ENCODE measurements at places on chromosomes 1 and 21. TPM values are rescaled to one million over a fixed set of nuclear protein-coding genes. Genes with fewer than 3 reads are reported as not detected.

Gene VANGL2
- polyA plus RNA-seq = not detected

DNA sequence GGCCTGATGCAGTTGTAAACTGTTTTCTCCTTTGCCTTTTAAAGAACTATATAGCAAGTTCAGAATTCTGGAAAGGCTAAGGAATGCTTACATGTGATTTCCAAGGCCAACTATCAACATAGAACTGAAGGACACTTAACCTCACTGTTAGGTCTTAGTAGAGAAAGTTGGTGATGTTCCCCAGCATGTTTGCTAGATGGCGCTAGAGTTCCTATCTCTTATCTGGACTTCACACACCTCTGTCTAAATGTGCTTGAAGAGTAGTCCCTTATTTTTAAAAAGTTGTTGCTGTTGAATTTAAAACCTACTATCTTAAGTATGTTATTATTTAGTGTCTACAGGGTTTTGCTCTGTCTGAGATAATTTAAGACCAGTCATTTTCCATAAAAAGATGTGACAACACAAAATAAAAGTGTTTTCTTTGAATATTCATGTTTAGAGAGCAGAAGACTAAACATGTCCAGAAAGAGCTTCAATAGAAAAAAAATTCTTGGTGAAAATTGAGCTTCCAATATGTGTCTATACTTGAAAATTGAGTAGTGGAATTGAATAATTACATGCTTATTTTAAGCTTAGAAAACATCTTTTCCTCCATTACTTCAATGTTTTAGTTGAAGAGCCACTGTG is 237.3 kb downstream of the S1PR1 start:
- DNase-seq = no peak

DNA sequence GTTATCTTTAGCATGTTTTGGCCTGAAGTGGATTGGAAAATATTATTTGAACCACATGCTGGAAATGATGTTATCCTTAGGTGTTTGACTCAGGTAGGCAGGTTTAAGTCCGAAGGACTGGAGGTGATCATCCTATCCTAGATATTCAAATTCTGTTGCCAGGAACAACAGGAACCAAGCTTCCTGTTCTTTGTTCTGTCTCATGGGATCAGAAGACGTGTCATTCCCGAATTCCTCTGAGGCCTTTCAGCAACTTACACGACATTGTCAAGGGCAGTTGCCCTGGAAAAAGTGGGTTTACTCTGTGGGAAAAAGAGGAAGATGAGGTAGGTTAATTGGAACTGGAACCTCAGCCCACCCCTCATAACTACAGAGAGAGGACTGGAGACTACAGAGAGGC is 36.6 kb downstream of the SLAMF6 start:
- no peak for DNase-seq

GRCh38 chr1:65904681-65905083 is 112.0 kb downstream of the PDE4B start:
- no peak for DNase-seq

Gene S100A12
- polyA plus RNA-seq = not detected

Gene ERICH3
- polyA plus RNA-seq = not detected

- no peak for DNase-seq
Observed at GRCh38 chr1:167791281-167792187, 69.8 kb downstream of the MPZL1 start.

Gene FAM78B
- polyA plus RNA-seq = 0.12 TPM

DNA sequence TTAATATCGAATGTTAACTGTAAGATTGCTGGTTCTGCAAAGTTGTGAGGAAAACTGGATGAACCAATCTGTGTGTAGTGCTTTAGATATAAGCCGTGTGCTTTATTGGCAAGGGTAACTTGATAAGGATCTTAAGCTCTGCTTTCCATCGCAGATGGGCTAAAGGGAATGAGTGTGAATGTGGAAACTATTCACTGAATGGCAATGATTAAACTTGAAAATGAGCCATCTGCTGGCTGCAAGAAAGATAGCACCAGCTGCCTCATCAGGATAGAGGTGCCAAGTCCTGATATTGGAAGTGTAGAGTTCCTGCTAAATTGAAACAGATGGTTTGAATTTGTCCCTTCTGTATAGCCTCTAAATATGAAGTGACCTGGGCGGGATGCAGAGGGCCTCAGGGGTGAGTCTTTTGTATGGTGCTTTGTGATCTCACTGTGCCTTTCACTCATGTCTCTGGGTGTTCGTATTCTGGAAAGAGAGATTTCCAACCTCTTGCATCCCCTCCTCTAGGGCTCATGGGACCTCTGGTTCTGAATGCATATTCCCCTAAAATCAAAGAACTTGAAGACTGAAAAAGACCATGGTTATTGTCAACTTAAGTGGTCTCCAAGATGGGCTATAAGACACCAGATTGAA is 9.2 kb downstream of the FCRL3 start:
- DNase-seq = no peak

- no peak for DNase-seq
Observed at GRCh38 chr1:195954848-195955247, 653.4 kb downstream of the KCNT2 start.

GRCh38 chr21:37060296-37060695 is 12.6 kb downstream of the PIGP start:
- no peak for DNase-seq

Gene DNM3
- 1.5 TPM for polyA plus RNA-seq

GRCh38 chr1:167297222-167298214 is 76.8 kb downstream of the POU2F1 start:
- DNase-seq = no peak

DNA sequence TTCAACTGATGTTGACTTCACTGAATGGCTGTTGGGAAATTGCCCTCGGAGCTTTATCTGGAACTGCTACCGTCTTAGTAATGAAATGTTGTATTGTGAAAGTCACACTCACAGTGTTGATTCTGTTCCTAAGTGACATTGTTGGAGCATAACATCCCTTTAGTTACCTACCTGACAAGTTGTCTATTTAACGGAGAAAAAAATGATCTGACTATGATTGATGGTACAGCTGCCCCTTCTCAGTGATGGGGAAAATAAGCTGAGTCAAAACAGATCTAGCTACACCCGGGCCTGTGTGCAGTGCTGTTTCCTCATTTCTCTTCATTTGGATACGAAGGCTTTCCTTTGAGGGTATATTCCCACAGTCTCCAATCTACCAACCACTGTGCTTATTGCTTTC is 472.3 kb upstream of the BRINP3 start:
- DNase-seq = no peak

Gene FCGR2B
- 0.24 TPM for polyA plus RNA-seq

- DNase-seq = no peak
Observed at GRCh38 chr1:234613128-234613875, 3.3 kb upstream of the IRF2BP2 start.

DNA sequence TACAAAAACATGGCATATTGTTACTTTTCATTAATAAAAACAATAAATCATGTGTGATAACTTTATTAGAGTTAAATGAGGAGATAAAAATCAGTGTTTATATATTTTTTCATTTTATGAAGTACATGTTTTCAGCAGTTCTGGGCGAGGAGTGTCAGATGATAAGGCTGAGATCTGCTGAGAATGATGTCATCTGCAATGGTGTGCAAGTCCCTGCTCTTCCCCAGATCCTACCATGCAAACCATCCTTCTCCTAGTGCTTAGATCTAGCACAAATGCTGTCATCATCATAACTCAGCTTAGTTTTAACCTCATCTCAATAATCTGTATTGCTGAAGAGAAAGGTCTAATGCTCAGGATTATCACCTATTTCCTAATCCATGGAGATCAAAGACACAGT is 214.4 kb upstream of the DAB1 start:
- DNase-seq = no peak

Gene MIS18A
- polyA plus RNA-seq = 11.9 TPM

DNA sequence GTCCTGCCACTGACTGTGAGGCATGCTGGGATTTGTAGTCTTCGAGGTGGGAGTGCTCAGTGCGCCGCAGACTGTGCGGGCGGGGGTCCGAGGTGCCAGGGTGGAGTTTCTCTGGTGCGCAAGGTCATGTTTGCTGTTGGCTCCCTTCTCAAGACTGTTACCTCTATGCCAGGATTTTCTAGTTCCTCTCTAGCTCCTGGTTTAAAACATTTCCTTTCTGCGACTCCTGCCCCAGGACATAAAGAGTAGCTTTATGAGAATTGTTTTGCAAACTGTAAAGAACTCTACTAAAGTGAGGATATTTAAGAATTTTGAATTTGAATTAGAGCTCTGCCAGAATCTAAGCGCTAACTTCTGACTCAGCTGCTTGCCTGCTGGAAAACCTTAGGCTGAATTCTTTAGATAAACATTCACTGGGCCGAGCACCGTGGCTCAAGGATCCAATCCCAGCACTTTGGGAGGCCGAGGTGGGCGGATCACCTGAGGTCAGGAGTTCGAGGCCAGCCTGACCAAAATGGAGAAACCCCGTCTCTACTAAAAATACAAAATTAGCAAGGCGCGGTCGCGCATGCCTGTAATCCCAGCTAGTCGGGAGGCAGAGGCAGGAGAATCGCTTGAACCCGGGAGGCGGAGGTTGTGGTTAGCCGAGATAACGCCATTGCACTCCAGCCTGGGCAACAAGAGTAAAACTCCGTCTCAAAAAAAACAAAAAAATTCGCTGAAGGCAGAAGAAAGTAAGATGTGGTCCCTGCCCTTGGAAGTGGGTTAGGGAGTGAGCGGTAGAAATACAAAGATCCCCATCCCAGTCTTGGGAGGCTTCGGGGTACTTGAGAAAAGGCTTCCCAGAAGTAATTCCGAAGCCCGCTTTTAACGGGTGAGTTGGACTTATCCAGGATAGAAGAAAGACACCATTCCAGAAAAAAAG is 992 bp upstream of the USP48 start:
- no peak for DNase-seq

DNA sequence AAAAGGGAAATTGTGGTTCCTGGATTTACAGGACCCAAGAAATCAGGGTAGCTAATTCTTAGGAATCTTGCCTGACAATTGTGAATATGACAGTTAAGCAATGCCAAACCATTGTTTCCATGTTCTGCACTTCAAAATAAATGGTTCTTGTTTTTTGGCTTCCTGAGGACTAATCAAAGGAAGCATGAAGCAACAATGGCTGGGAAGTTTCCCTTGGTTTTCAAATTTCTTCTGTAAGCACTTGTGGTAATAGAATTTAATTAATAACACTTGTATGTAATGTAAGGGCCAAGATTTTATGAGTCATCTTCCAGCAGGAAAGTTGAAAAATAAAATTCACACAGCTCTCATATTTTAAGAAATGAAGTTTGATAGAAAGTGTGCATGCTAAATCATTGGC is 31.7 kb downstream of the JAM2 start:
- DNase-seq = no peak

GRCh38 chr1:111199881-111200801 is at the start of gene DENND2D:
Gene DENND2D (minus strand): TSS chr1:111200646. CDS start chr1:111200459, 187 bp downstream.
- DNase-seq = peak; percentile 59

DNA sequence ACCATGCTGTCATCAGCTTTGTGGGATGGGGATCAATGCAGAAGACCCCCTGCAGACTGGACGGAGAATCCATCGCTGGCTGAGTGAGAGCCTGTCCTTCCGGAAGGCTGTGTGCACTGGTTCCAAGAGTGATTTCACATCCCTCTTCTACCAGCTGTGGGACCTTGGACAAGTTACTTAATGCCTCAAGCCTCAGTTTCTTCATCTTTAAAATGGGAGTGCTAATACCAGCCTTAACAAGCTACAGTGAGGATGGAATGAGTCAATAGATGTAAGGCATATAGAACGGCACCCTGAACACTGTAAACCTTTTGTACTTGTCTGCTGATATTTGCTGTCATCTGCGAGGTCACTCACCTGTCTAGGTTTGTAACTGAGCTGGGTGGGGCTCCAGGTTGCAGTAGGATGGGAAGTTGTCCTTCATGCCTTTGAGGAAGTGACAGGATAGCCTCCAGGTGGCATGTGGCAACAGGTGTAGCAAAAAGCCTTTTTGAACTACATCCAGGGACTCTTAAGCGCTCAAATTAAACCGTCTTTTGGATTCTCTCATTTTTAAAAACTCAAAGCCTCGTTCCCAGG is 27.5 kb downstream of the TMEM51 start:
- DNase-seq = no peak

DNA sequence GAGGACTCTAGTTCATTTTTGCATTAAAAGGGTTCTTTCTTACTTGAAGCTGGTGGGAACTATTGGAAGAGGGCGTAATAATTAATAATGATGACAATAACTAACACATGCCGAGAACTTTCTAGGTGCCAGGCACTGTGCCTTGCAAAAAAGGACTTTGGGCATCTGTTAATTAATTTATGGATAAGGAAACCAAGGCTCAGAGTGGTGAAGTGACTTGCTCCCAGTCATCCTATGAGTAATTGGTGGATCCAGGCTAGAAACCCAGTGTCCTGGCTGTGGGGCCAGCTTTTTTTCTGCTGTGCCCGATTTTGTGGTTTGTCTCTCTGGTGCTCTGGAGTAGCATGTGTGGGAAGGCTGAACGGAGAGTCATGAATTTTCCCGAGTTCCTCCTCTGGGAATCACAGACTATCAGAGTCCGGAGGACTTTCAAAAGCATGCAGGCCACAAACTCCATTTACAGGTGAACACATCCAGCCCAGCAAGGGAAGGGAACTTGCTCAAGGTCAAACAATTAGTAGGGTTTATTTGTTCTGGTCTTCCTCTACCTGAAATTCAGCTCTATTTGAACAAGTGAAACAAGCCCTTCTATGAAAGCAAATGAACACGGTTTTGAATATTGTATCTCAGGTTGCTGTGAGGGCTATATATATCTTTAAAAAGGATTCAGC is 23.4 kb downstream of the ROR1 start:
- DNase-seq = no peak

DNA sequence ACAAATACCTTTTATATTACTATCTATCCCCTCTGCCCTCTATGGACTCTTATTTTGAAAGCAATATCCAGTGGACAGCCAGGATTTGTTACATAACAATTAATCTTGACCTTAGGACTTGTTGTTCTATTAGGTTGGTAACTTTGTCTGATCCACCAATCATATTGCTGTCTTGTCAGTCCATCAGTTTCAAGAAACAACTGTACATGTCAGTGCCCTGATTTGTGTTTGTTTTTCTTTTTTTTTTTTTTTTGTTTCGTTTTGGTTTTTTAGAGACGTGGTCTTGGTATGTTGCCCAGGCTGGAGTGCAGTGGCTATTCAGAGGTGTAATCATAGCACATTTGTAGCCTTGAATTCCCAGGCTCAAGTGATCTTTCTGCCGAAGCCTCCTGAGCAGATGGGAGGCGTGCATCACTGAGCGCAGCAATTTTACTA is 1.5 kb upstream of the SCP2 start:
- no peak for DNase-seq

DNA sequence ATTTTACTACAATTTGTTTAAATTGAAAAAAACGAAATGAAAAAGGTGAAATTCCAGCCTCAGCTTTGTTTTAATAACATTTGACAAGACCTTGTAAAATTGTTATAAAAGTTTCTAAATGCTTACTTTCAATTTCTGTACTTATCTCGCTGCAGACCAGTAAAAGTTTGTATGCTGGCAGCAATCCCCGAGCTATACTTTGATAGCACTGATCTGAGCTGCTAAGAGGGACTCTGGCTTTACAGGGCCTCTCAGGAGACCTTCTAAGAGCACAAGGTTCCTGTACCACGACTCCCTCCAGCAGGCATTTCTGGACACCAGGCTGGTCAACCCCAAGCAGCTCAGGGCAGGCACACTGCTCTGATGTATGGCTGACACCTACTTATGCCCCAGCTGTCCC is 13.1 kb downstream of the STMN1 start:
- DNase-seq = no peak
